ENCODE measurements at places on chromosomes 12 and 14. TPM values are rescaled to one million over a fixed set of nuclear protein-coding genes. Genes with fewer than 3 reads are reported as not detected.

The SERPINA10 gene
- not detected for total RNA-seq

The B4GALNT1 gene
- total RNA-seq = 0.29 TPM

The SERPINA12 gene
- total RNA-seq = not detected

The MGP gene
- 5,324 TPM for total RNA-seq

The TMEM19 gene
- total RNA-seq = 28.8 TPM

All from cardiac ventricle fibroblast (primary cell).